ENCODE measurements at places on chromosomes 2 and 18. TPM values are rescaled to one million over a fixed set of nuclear protein-coding genes. Genes with fewer than 3 reads are reported as not detected.

GRCh38 chr2:32008805-32009515, 1.8 kb downstream of the MEMO1 start:
- H3K36me3 ChIP-seq, result no peaks in the 10 kb centered on the region
- H3K27ac ChIP-seq, result peak overlapping the region; percentile 54
- H3K4me1 ChIP-seq, result peaks cover 29% of the 10 kb centered on the region
- H3K27me3 ChIP-seq, result no peaks in the 10 kb centered on the region

The RAMP1 gene
- total RNA-seq, result 12.4 TPM

The CNRIP1 gene
- total RNA-seq, result not detected

GRCh38 chr2:6233993-6234392, 541.8 kb downstream of the SOX11 start:
- no peak overlapping the region for H3K27ac ChIP-seq
- no peaks in the 10 kb centered on the region for H3K27me3 ChIP-seq
- no peaks in the 10 kb centered on the region for H3K36me3 ChIP-seq
- peaks cover 13% of the 10 kb centered on the region for H3K4me1 ChIP-seq
- DNase-seq, result no peak
- no peak overlapping the region for H3K4me3 ChIP-seq

The LYG2 gene
- total RNA-seq, result not detected

DNA sequence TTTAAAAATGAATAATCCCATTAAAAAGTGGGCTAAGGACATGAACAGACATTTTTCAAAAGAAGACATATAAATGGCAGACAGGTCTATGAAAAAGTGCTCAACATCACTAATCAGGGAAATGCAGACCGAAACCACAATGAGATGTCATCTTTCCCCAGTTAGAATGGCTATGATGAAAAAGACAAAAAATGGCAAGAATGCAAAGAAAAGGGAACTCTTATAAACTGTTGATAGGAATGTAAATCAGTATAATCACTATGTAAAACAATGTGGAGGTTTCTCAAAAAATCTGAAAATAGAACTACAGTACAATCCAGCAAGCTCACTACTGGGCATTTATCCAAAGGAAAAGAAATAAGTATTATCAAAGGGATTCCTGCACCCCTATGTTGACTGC, 169.2 kb downstream of the METTL4 start:
- no peak for DNase-seq
- H3K4me3 ChIP-seq, result no peak overlapping the region
- no peaks in the 10 kb centered on the region for H3K27me3 ChIP-seq
- no peaks in the 10 kb centered on the region for H3K4me1 ChIP-seq

DNA sequence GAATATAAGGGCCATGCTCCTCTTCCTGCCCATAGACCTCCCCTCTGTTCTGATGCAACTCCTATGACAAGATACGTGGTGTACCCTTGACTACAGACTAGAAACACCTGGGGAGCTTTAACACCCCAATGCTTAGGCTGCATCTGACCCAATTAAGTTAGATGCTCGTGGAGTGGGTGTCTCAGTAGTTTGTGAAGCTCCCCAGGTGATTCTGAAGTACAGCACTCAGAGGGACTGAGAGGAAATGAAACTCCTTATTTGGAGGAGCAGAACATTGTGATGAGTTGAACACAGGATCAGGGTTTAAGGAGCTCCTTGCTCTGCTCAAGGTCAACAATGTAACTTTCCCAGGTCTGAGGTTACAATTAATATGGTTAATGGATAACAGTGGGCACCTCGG, 80.3 kb upstream of the TTC39C start:
- H3K4me3 ChIP-seq, result no peak overlapping the region
- no peaks in the 10 kb centered on the region for H3K36me3 ChIP-seq
- no peak overlapping the region for H3K27ac ChIP-seq
- peaks cover 17% of the 10 kb centered on the region for H3K4me1 ChIP-seq
- DNase-seq, result peak; percentile 36

DNA sequence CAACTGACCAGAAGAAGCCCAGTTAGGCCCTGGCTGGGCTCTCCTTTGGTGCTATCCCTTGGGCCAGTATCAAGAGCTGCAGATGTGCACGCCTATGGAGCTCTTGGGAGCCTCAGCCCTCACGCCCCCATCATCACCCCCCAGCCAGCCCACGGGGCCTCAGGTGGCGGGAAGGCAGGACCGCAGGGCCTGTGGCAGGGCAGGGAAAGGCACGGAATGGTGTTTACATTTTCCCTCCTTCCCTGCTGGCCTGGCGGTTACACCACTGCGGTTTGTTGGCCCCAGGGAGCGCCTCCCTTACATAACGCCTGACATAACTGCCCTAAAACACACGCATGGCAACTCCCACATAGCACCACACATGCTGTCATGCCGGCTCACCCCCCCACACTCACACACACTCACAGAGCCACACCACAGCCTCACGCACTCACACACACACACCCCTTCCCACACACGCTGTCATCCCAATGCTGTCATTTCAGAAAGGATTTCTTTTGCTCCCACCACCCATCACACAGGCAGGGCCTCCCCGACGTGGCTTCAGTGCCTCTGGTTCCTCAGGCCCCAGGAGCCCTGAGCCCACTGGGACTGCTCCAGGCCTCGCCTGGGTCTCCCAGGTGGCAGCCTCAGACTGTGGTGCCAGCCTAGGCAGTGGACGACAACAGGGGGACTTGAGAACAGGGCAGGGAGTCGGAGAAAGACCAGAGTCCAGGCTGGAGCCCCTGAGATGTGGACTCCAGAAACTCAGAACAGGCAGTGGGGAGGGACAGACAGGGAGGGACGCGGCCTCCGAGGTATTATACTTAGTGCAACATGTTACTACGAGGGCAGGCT, 15.7 kb downstream of the ZFP36L2 start:
- H3K36me3 ChIP-seq, result no peaks in the 10 kb centered on the region
- H3K27ac ChIP-seq, result no peak overlapping the region
- peak; percentile 40 for DNase-seq
- H3K4me3 ChIP-seq, result no peak overlapping the region

DNA sequence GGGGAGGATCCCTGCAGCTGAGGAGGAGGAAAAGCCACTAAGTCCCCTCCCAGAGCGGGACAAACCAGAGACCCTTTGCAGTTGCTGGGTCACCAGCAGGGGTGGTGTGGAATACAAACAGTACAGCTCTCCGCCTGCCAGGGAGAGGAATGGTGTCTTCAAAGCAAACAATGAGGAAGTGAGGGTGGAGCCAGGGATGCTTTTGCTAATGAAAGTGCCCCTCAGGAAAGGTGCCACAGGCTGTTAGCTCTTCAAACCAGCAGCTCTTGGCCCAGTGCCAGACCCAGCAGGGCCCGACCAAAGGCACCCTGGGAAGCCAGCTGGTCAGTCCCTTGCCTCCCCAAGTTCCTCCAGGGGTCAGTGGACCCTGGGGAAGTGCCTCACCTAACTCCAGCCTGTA, 102.8 kb downstream of the HIBCH start:
- H3K4me3 ChIP-seq, result no peak overlapping the region
- DNase-seq, result peak; percentile 9

- H3K36me3 ChIP-seq, result no peaks in the 10 kb centered on the region
- no peaks in the 10 kb centered on the region for H3K4me1 ChIP-seq
- no peaks in the 10 kb centered on the region for H3K27me3 ChIP-seq
- H3K4me3 ChIP-seq, result no peak overlapping the region
- no peak for DNase-seq
- no peak overlapping the region for H3K27ac ChIP-seq
Observed at GRCh38 chr2:65913813-65914212, 481.4 kb upstream of the SPRED2 start.

DNA sequence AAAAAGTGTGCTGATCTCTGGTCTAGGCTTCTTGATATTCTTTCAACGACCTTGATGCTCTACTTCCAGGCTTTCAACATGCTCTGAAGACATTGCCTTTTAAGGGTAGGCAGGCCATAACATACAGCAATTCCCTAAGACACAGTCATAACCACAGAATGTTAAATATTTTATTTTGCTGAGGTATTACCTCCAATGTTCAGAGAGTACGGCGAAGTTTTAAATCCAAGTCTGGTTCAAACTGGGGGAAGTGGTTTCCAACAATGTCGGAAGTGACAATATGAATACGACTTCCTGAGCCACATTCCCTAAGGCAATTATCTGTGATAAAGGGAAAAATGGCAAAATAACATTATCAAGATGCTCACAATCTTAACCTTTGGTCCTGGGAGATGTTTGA, 1077.9 kb upstream of the PIK3C3 start:
- H3K4me3 ChIP-seq, result no peak overlapping the region
- H3K4me1 ChIP-seq, result no peaks in the 10 kb centered on the region
- no peak for DNase-seq
- H3K36me3 ChIP-seq, result no peaks in the 10 kb centered on the region
- no peaks in the 10 kb centered on the region for H3K27me3 ChIP-seq

- no peak overlapping the region for H3K27ac ChIP-seq
- no peaks in the 10 kb centered on the region for H3K36me3 ChIP-seq
- no peak for DNase-seq
- no peaks in the 10 kb centered on the region for H3K27me3 ChIP-seq
- H3K4me1 ChIP-seq, result peaks cover 4% of the 10 kb centered on the region
Observed at GRCh38 chr18:56003009-56003719, 415.2 kb upstream of the TCF4 start.

- H3K4me1 ChIP-seq, result no peaks in the 10 kb centered on the region
- H3K4me3 ChIP-seq, result no peak overlapping the region
- H3K36me3 ChIP-seq, result no peaks in the 10 kb centered on the region
- no peak overlapping the region for H3K27ac ChIP-seq
- DNase-seq, result no peak
- no peaks in the 10 kb centered on the region for H3K27me3 ChIP-seq
Observed at GRCh38 chr2:68556381-68556780, 87.0 kb upstream of the PROKR1 start.

DNA sequence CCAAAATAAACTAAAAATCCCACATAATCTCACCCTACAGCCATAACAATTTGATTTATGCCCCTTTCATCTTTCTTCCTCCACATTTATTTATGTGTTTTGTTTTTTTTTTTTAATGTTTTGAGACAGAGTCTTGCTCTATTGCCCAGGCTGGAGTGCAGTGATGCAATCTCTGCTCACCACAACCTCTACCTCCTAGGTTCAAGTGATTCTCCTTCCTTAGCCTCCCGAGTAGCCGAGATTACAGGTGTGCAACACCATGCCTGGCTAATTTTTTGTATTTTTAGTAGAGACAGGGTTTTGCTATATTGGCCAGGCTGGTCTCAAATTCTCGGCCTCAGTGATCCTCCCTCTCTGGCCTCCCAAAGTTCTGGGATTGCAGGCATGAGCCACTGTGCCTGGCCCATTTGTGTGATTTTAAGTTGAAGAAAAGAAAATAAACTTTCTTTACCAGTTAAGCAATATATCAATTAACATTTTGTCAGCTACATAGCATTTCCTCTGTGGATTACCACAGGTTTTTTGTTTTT, 35.9 kb upstream of the LPIN2 start:
- no peaks in the 10 kb centered on the region for H3K27me3 ChIP-seq
- no peak overlapping the region for H3K4me3 ChIP-seq
- no peak overlapping the region for H3K27ac ChIP-seq
- H3K36me3 ChIP-seq, result no peaks in the 10 kb centered on the region
- no peaks in the 10 kb centered on the region for H3K4me1 ChIP-seq
- no peak for DNase-seq

GRCh38 chr2:39938035-39938835, 159.2 kb upstream of the THUMPD2 start:
- no peaks in the 10 kb centered on the region for H3K4me1 ChIP-seq
- DNase-seq, result no peak

The DLX1 gene
- not detected for total RNA-seq

The LTBP1 gene
- total RNA-seq, result 0.17 TPM

DNA sequence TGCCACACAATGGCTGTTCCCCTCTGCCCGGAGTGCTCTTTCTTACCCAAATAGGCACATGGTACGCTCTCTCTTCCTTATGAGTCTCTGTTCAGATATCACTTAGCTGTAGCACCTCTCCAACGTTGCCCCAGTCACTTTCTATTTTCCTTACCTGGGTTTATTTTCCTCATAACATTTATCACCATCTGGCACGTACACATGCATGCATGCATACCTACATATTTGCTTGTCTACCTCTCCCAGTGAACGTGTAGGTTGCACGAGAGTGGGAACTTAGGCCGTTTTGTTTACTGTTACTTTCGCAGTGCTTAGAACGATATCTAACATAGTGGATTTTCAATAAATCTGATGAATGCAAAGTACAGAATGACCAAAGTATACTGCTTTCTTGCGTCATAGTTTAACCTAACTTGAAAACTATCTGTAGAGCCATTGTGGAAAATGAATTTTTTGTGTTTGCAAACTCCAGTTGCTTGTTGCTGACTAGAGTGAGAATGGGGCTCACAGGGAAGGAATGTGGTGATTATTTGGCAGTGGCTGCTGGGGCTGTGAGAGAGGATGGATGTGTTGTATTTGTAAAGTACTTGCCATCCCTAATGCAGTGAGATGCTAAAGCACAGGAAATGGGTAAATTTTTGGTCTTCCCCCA, 47.1 kb downstream of the ACSL3 start:
- H3K36me3 ChIP-seq, result peaks cover 2% of the 10 kb centered on the region
- H3K27ac ChIP-seq, result no peak overlapping the region
- no peak overlapping the region for H3K4me3 ChIP-seq
- peaks cover 19% of the 10 kb centered on the region for H3K4me1 ChIP-seq

DNA sequence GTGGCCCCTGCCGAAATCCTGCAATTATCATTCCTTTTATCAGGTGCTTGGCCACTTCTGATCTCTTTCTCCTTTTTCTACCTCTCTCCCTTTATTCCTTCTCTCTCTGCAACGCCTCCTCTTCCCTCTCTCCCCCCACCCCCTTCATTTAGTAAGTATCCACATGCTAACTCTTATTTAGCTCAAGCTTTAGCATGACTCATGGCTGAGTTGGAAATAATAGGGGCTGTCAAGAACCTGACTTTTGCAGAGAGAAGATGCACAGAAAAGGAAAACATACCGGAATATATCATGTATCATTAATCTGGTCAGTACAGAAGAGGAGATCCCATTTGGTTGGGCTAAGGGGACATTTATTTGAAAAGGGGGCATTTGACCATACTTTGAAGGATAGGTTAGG, 33.1 kb downstream of the FAM171B start:
- no peaks in the 10 kb centered on the region for H3K27me3 ChIP-seq
- H3K27ac ChIP-seq, result no peak overlapping the region
- H3K4me1 ChIP-seq, result no peaks in the 10 kb centered on the region
- no peak overlapping the region for H3K4me3 ChIP-seq

The ASB18 gene
- not detected for total RNA-seq

DNA sequence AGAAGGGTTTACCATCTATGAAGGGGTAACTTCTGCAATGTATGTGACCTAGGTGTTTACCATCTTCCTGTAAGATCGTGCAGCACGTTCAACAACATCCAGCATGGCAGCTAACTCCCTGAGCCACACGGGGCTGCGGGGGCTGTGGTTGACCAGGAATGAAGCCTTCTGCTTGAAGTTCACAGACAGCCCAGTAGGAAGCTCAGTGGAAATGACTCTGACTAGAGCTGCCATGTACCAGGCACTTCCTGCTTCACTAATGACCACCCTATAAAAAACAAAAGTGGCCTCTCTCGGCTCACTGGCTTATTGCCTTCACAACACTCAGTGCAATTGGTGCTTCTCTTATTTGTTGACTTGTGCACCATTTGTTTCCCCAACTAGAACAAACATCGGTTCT, 99.7 kb upstream of the SMAD7 start:
- H3K4me3 ChIP-seq, result no peak overlapping the region
- no peak overlapping the region for H3K27ac ChIP-seq
- no peak for DNase-seq
- H3K27me3 ChIP-seq, result no peaks in the 10 kb centered on the region
- H3K36me3 ChIP-seq, result no peaks in the 10 kb centered on the region
- peaks cover 23% of the 10 kb centered on the region for H3K4me1 ChIP-seq

The ZNF892 gene
- 5.5 TPM for total RNA-seq

GRCh38 chr2:20507166-20507692, 60.4 kb downstream of the RHOB start:
- no peaks in the 10 kb centered on the region for H3K36me3 ChIP-seq
- DNase-seq, result no peak
- no peak overlapping the region for H3K4me3 ChIP-seq
- H3K27ac ChIP-seq, result no peak overlapping the region
- no peaks in the 10 kb centered on the region for H3K4me1 ChIP-seq

The MYO5B gene
- total RNA-seq, result 0.30 TPM

- no peaks in the 10 kb centered on the region for H3K36me3 ChIP-seq
- DNase-seq, result no peak
Observed at GRCh38 chr2:83696838-83697237, 762.2 kb downstream of the SUCLG1 start.
